ENCODE measurements at places on chromosomes 11 and 22.

DNA sequence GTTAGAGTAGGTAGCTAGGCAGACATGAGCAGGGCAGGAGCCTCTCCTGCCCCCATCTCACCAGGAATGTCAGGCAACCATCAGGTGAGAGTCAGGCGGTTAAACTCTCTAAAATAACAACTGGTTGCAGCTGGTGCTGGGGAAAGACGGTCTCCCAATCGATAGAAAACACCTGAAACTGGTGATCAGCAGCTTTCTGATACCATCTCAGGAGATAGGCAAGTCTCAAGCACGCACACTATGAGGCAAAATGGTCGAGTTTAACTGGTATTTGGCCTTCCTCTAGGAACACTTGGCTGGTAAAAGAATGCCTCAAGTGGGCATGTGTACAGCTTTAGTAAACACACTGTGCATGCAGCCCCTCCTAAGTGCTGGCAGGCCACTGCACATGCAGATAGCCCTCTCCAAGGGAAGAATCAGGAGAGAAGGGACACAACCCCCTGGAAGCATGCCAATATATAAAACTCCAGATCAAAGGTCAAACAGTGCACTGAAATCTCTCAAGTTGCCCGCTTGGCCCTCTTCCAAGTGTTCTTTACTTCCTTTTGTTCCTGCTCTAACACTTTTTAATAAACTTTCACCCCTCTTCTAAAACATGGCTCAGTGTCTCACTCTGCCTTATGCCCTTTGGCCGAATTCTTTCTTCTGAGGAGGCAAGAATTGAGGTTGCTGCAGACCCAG is 88.7 kb downstream of the USP35 start:
- DNase-seq = no peak

- DNase-seq = peak; percentile 29
Measured at GRCh38 chr22:41021613-41022454, 70.6 kb upstream of the EP300 start.

GRCh38 chr11:33052231-33052630 is 12.9 kb downstream of the TCP11L1 start:
- no peak for DNase-seq

GRCh38 chr11:15569305-15570025 is 454.7 kb downstream of the INSC start:
- no peak for DNase-seq

DNA sequence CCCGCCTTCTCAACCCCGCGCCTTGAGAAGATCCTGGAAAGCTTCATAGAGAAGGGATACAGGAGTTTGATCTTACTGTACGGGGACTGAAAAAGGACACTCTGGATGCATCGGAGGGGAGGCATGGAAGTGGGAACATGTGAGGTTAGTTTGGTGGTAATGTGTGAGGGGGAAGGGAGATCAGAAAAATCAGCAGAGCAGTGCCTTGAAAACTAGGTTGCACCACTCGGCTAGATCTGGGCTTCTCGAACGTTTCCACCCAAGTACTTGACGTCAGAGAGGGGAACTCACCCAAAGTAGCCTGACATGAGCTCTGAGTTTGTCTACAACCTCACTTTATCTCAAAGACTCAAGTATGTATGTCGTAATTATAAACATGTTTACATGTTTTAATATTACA is 14.5 kb downstream of the USP35 start:
- DNase-seq = peak; percentile 38

DNA sequence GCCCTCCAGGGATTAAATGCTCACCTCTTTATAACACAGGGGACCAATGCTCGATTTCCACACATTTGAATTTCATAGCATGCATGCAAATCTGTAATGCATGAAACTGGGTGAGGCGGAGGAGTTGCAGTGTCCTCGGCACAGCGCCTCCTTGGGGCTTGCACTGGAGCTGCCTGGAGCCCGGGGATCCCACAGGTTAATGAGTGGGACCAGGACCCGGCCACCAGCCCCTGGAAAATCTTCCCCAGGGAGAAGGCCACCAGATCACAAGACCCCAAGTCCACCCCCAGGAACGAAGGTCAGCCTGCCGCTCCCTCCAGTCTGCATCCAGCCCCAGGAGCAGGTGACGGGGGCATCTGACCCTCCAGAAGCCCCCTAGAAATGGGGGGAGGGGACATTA is 119.1 kb downstream of the MN1 start:
- no peak for DNase-seq

DNA sequence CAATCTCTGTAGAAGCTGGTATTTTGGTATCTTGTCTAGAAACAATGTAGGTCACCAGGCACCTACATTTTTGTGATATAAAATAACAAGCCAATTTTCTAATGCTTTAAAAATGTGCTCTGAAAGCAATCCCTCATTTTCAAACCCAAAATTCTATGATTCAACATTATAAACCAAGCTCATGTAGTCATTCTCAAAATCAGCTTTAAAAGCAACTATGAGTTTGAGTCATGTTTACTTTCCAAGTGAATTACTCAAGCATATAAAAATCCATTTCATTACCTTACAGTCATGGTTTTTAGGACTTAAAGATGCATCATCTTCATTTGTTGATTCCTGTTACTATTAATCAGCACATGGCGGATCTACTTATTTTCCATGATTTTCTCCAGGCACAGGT is 216.4 kb downstream of the GRM5 start:
- no peak for DNase-seq

- DNase-seq = no peak
Measured at GRCh38 chr11:13862845-13863392, 99.6 kb upstream of the SPON1 start.

DNA sequence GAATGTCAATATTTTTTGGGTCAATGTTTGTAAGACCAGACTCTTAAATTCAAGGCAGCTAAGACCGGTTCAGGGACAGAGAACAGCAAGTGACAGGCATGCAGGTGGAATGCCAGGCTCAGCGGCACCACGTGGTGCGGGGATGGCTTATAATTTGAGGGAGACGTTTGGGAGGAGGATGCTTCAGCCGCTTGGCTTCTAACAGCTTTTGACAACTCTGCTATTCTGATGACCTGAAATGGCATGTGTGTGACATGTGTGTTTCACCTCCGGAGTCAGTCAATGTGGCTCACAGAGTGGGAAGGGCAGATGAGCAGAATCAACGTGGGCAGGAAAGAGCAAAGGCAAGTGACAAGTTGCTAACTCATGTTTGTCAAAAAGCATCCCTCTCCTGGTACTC is 228.3 kb downstream of the KIRREL3 start:
- no peak for DNase-seq

DNA sequence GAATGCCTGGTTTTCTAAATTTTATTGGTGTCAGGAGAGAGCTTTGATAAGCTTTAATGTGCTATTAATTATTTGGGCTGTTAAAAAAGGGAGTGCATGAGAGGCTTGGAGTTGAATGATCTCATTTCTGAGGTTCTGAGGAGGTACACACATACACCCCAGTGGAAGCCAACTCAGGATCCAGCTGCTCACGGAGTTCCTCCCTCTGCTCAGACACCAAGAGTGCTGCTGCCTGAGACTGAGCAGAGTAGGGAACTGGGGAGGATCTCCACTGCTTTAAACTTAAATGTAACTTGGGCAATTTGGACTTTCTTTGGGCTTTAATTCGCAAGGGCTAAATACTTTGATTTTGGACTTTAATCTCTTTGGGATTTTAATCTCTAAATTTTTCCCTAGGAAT is 414.4 kb upstream of the CADM1 start:
- no peak for DNase-seq

DNA sequence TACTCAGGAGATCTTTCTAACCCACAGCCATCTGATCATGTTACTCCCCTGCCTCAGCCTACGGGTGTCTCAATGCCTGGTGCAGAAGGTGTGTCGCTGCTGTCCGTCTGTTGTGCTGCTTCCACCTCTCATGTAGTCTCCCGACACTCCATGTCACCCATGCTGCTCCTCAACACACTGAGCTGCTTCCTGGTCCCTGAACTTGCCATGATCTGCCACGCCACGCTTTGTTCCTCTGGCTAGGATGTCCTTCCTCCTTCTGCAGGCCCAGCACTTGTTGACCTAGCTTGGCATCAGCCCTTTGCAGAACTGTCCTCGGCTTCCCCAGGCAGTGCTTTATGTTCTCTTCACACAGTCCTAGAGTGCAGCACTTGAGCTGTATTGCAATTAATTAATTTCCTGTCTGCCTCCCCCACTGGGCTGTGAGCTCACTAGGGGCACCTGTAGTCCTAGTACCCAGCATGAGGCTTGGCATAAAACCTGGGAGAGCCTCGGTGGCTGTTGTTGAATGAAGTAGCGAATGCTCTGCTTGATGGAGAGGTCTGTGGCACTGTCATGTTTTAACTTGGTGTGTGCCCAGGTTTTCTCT is 9.5 kb downstream of the GTPBP1 start:
- DNase-seq = no peak

- no peak for DNase-seq
Measured at GRCh38 chr22:46512683-46513082, 24.7 kb downstream of the CELSR1 start.

GRCh38 chr22:50443197-50443596 is 31.6 kb downstream of the SBF1 start:
- no peak for DNase-seq

DNA sequence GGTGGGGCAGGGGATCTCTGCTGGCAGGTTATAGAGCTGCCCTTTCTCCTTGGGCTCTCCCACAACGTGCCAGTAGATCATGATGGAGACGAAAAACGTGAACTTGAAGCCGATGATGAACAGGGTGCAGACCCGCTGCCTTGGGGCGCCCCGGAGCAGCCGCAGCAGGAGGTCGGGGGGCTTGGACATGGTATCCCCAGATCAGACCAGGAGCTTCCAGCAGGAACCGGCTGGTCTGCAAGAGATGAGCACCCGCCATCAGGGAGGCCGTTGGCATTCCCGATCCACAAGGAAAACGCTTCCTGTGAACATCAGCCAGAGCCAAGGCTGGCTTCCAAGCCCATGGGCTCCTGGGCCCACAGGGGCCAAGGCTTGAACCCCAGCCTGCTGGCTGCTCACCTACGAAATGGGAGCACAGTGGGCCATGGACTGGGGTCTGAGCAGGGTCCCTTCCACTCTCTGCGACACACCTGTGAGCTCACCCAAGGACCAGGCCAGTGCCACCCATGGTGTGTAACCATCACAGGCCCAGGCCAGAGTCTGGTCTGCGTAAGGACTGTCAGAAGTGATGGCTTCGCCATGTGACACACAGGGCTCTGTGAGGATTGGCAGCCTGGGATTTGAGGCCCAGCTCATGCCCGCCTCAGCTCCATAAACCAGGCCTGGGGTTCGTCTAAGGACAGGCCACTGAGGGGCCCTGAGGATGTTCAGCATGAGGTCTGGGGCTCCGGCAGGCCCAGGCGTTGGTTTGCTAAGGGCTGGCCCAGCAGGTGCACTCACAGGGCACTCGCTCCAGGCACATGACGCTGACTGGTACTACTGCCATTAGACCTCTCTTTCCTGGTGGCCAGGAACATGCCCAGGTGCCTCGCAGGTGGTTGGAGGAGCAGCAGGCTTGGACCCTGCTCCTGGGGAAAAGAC is 26.6 kb downstream of the A4GALT start:
- DNase-seq = no peak

- no peak for DNase-seq
Measured at GRCh38 chr11:116857936-116858335, 20.5 kb upstream of the APOA1 start.

GRCh38 chr11:48170241-48171233 is 46.1 kb upstream of the OR4B1 start:
- no peak for DNase-seq

DNA sequence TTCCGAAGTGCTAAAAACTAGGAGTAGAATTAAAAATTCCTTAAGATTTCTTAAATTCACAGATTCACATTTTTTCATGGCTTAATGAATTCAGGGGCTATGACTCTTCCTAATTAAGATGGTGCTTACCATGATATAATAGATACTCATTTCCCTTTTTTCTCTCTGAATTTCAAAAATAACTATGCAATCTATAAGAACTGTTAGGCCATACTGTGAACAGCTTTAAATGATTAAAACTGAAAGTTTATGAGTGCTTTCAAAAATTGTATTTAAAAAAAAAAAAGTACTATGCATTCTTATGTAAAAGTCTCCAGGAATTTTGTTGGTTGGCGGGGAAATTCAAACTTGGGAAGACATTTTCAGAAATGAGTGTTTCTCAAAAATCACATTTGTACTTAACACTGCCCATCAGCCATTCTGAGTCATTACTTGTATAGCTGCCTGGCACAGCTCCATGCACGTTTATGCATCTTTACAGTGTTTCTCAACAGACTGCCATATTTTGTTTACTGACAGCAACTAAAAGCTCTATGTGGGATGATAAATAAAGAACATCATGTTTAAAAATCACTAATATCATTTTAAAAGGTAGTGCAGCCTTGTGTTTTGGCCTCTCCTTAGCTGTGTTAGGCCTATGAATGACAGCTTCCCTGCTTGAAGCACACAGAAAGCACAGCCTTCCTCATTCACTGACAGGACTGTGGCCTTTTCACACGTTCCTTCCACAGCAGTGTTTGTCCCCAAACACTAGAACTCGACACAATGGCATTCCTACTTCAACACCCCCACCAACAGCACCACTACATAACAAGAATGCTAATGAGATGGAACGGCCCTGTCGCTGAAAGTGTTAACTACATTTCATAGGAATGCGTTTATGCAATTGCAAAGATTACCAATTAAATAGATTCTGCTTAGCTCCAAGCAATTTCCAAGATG is 131.4 kb downstream of the DCDC1 start:
- no peak for DNase-seq

GRCh38 chr11:2816941-2817421 is 68.6 kb downstream of the CDKN1C start:
- DNase-seq = no peak

GRCh38 chr11:1500466-1501420 is 14.2 kb upstream of the MOB2 start:
- no peak for DNase-seq

DNA sequence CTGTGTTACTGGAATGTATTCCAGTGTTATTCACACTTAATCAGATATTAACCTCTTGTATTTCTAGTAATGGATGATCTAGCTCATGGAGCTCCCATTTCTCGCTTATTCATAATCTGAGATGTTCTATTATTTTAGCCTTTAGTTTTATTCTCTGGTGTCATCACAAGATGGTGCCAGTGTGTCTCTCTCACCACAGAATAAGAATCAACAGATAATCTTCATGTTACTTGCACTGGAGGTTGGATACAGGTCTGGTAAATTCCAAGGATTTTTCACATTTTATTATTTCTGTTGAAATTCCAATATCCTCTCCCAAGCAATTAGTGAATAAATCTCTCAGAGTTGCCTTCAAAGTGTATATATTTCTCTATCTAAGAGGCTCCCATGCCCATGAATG is 74.6 kb downstream of the CASP12 start:
- DNase-seq = no peak

Data from activated CD8-positive, alpha-beta memory T cell treated with anti-CD3 and anti-CD28 coated beads for 1 hour (primary cell).